ENCODE measurements at places on chromosomes 6 and 20.

- DNase-seq, result no peak
Observed at GRCh38 chr6:137882225-137882961, 15.3 kb downstream of the TNFAIP3 start.

DNA sequence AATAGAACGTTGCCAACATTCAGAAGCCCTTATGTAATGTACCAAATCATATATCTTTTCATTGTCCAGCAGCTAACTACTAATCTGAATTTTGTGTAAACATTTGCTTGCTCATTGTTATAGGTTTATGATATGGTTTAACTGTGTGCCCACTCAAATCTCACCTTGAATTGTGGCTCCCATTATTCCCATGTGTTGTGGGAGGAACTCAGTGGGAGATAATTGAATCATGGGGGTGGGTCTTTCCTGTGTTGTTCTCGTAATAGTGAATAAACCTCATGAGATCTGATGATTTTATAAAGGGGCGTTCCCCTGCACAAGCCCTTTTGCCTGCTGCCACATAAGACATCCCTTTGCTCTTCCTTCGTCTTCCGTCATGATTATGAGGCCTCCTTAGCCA, 91.9 kb upstream of the CLVS2 start:
- no peak for DNase-seq

GRCh38 chr6:106103728-106104109, 17.6 kb downstream of the PRDM1 start:
- DNase-seq, result no peak

DNA sequence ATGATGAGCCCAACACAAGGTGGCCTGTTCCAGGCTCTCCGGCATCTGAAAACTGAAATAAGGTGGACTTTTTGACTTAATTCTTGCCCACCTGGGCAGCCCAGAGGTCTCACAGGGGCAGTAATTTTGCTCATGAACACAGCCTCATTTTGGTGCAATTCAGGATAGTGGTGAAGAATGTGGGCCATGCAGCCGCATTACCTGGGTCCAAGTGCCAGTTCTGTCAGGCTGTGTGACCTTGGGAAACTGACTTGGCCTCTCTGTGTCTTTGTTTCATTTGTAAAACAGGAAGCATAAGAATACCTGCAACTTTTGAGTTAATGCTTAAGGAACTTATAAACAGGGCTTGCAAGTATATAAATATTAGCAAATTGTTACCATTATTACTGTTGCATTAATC, 5.6 kb downstream of the PREX1 start:
- DNase-seq, result no peak

DNA sequence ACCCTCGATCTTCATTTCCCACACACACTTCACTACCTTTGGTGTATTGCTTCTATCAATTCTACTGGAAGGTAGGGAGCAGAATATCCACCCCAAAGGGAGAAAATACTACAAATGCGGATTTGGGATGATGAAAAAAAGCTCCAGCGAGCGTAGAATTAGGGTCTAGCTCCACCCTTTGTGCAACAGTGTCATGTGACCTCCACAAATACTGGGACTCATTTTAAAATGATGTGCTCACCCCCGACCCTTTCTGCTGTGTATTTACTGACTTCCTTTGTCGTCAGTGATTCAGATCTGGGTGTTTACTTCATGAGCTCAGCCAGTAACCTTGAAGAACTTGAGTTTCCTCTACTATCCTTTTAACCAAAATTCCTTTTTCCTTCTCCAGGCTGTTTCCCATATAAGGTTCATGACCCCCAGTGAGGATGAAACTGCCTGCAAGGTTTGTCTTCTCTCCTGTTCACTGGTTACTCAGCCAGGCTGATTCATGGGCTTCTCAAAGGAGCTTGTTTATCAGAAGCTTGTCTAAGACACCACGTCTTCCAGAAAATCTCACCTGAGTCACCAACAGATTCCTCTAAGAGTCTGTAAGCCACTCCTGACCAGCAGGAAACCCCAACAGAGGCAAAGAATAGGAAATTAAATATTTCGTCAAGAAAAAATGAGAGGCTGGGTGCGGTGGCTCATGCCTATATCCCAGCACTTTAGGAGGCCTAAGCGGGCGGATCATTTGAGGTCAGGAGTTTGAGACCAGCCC, 39.6 kb upstream of the PAX1 start:
- DNase-seq, result no peak

DNA sequence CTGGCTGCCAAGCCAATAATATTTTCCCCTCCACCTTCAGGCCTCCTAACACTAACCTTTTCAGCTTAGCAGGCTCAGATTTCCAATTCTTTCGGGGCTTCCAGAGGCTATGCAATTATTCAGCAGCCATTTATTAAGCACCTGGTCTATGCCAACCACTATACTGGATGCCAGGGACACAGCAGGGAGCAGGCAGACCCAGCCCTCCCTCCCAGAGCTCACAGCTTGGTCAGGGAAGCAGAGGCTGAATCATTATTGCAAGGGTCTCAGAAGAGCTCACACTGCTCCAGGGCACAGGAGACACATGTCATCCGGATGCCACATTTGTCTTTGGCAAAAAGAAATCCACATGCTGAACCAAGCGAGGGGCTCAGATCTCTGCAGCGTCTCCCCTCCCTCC, 1.3 kb downstream of the BPIFB1 start:
- no peak for DNase-seq

DNA sequence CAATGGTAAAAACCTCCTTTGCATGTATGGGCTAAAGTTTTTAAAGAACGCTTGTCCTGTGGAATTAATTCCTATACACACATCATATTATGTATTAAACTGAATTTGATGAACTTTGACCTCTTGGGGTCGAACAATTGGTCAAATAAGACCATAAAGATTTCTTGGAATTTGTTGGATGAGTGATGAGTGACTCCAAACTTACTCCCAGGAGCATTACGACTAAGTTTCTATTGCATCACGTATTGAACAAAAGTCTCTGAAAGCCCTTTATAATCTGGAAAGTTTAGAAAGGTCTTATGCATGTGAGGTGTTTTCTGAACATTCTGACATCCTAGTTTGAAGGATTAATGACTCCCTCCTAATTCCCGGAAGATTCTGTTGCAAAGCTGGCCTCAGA, 126.9 kb upstream of the BMP5 start:
- no peak for DNase-seq

DNA sequence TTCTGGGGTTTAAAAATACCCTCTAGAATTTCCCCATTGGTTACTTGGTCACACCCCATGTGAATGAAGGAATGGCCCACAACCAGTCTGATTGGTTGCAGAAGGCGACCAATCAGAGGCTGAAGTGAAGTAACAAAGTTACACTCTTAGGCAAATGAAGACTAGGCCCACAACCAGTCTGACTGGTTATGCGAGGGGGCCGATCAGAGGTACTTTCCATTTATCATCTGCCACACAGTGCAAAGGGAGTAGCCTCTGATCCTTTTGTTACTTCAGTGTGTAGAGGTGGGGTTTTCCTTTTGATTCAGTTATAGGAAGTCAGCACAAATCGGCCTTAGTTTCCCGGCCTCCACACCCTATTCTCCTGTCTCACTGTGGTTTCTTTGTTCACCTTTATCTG, 61.2 kb upstream of the SGK1 start:
- no peak for DNase-seq

- DNase-seq, result no peak
Observed at GRCh38 chr20:1533059-1533458, 24.4 kb downstream of the SIRPD start.

DNA sequence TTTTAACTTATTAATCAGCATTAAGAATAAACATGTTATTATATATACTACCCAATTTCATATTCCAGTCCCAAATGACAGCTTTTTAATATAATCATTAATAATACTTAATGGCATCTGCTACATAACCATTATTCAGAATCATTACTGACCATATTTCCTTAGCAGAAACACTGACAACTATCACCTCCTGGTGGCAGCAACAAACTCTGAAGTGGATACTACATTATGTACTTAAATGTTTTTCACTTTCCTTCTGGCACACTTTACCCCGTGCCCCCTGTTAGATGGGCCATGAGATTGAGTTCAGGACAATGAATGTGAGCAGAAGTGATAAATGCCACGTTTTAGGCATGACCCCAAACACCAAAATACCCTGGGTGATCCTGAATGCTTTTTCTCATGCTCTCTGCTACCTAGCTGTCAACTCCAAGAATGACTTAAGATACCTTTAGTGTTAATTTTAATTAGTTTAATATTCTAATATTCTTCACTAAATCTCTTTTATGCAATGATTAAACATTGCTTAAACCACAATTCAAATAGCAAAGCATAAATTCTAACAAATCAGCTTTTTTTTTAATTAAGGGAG, 77.1 kb downstream of the LMBRD1 start:
- DNase-seq, result no peak

DNA sequence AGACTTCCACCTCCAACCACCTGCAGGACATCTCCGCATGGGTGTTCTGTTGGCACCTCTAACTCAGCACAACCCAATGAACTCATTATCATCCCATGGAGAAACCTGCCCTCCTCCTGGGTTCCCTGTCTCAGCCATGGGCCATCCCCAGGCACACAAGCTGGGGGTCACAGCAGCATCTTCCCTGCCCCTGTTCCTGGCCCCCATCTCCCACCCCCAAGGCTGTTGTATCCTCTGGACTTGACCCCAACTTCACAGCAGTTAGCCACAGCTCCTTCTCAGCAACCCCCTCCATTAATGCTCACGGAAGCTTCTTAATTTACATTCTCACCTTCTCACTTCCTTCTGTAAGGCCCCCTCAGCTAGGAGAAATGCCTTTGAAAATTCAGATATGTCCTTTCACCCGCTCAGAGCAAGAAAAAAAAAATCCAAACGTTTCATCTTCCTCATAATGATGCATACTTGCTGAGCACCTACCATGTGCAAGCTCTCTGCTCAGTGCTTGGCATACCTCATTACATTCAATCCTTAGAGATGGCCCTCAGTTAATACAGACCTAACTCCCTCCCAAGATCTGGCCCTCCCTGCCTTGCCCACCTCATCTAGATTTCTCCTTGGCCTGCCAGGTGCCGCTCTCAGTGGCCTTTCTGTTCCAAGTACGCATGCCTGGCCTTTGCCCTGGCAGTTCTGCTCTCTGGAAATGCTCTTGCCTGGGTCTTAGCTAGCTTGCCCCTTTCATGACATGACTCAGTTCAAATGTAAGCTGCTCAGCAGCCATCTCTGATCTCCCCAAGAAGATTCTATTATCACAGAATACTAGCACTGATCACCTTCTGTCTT, 2.5 kb upstream of the NELFCD start:
- DNase-seq, result no peak

DNA sequence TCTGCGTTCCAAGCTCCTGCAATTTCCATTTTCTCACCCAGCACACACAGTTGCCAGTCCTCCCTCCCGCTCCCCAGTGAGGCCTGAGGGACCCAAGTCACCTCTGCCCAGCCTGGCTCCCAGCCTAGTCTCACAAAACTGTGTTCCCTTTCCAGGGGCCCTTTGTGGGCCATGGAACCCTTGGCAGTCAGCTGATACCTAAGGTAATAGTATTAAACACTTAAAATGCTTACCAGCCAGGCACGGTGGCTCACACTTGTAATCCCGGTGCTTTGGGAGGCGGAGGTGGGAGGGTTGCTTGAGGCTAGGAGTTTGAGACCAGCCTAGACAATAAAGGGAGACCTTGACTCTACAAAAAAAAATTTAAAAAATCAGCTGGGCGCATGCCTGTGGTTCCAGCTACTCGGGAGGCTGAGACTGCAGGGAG, 3.2 kb upstream of the RBM38 start:
- no peak for DNase-seq

DNA sequence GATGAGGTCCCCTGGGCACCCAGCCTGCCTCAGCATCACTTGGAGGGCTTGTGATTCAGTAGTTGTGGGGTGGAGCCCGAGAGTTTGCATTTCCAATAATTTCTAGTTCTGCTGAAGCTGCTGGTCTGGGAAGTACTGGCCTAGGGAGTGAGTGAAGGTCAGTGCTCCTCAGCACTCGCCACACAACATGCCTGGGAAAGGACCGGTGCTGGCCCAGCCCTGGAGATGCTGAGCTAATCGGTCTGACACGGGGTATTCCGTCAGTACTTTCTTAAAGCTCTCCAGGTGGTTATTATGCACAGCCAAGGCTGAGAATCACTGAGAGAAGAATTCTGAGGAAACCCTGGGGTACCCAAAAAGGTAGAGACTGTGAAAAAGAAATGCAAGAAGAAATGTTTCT, 228.2 kb downstream of the TMEM242 start:
- no peak for DNase-seq

DNA sequence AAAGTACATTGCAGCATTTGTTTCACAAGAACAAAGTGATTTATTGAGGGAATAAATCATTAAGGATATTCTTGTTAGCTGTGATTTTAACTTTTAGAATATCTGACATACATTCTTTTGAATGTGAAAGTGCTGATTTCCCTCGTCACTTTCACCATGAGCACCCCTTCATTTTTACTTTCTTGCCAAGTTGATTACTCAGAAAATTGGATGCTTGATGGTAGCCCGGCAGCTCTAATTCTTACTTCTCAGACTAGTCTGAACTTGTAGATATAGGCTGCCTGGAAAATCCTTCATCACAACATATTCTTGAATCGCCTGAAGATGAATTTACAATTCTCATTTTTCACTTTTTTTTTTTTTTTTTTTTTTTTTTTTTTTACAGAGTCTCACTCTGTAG, 147.1 kb upstream of the SMLR1 start:
- DNase-seq, result no peak

GRCh38 chr6:108200631-108201030, 34.8 kb downstream of the NR2E1 start:
- DNase-seq, result no peak

DNA sequence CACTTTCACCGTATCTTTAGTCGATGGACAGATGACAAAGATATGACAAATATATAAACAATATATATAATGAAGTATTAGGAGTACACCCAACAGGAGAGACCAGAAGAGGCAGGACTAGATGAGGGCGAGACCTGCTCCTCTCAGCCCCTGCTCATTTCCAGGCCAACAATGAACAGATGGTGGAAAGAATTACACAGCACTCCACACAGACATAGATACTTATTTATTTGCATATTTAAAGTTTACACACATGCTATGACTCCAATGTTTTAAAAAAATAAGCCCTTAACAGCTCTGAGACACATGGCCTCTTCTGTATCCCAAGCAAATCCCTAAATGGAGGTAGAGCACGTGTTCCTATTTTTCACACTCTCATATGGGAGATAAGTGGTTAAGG, 10.4 kb downstream of the FAM210B start:
- no peak for DNase-seq

DNA sequence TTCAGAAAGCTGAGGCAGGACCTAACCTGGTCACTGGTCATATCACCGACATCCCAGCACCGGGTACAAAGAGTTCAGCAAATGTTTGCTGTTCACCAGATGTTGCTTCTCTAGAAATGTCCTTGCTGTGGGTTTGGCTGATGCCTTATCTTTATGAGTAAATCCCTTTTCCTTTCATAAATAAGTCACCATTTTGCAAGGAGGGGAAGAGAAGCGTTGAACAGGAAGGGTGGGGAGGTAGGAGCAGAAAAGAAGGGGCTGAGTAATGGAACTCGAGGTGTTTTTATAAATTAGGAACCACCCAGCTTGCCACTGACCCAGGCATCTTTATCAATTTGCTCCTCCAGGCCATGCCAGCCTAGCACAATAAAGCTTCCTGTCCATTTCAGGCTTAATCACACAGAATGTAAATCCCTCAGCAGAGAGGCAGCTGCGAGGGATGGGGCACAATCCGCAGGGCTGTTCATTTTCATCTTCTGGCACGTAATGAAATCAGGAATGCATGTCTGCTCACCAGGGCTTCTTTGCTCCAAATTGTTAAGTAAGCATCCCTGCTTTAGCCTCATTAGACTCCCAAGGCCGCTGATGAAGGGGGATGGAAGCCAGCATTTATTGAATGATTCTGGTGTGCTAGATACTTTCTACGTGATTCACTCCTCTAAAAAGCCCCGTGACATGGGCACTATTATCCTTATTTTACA, 371.9 kb upstream of the CHD6 start:
- DNase-seq, result no peak

GRCh38 chr6:99132026-99132635, 184.4 kb upstream of the FBXL4 start:
- DNase-seq, result no peak

Data from NCI-H2081 treated with DMSO at 0.1 percent for 48 hours (cell line).